ENCODE measurements at places on chromosomes 5 and 9.
A peak's percentile ranks its signal among the peaks of the same experiment; 100 is the strongest.

DNA sequence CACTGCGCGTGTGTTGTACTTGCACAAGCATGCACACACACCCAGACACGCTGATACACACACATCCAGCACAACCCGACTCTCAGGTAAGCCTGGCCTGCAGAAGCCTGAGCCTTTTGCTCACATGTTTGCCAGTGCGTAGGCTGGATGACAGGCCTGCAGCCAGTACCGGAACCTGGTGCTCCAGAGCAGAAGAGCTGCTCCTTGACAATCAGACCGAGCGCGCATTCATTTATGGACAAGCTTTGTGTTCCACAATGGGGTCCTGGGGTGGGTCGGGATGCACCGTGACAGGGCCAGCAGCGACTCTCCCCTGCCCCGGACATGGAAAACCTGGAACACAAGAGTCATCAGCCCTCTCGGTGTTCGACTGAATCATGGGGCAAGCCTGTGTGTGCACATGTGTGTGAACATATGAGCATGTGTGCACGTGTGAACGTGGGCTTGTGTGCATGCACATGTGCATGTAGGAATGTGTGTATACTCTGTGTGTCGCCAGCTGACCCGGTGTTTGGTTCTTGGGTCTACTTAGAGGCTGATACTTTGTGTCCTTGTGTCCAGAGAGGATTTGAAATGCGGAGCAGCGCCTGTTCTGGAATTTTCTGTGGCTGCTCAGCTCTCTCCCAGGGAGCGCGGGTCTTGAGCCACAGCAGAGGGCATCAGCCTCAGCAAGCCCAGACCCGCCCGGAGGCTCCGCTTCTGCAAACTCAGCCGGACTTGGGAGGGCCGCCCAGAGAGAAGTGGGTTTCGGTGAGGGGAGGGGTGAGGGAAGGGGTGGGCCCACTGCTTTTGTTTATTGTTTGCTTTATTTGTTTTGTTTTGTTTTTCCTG lies 32.2 kb downstream of the IRX4 start:
- DNase-seq: no peak

DNA sequence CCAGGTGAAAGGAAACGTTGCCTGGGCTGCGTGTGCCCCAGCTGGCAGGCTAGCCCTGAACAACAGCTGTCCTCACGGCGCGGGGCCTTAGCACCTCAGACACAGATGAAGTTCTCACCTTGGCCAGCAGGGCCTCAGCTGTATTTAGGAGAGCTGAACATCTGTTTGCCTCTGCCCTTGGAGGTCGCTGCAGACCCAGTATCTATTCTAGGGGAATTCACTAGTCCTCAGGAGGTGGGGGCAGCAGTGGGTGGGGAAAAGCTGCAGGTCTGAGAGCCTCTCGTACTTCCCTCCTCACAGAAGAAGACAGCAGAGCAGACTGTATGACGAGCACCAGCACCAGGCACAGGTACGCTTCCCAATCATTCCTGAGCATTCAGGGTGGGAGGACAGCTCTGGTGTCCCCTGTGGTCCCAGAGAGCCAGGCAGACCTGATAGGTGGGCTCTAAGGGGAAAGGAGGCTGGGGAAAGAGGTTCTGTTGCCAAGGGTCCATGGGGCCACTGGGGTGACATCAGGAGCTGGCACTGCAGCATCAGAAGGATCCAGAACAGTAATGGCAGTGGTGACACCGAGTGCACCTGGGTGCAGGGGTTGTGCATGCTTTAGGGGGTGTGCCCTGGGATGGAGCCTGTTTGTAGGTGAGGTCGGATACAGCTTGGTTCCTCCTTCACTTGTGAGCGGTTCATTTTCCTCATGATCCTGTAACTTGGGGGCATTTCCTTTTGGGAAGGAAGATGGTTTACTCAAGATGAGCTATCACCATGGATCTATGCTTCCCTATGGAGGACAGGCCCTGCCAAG lies 13.8 kb downstream of the CD74 start:
- no peak for DNase-seq

DNA sequence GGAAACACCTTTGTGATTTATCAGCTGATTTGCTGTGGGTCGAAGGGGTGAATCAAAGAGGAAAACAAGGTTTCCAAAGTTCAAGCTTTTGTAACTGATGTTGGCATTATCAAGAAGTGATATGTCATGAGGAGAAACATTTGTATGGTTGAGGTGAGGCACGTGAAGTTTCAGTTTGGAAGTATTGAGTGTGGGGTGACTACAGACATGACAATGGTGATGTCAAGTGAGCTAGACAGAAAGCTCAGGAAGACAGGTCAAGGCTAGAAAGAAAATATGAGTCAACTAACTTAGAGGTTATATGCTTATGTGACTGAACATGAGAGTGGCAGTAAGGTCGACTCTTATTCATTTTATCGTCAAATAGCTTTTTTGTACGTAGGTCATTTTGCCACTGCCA lies 99.1 kb downstream of the RAB3C start:
- DNase-seq: no peak

GRCh38 chr5:64147849-64148441 lies 17.7 kb upstream of the RNF180 start:
- peak; percentile 68 for DNase-seq

DNA sequence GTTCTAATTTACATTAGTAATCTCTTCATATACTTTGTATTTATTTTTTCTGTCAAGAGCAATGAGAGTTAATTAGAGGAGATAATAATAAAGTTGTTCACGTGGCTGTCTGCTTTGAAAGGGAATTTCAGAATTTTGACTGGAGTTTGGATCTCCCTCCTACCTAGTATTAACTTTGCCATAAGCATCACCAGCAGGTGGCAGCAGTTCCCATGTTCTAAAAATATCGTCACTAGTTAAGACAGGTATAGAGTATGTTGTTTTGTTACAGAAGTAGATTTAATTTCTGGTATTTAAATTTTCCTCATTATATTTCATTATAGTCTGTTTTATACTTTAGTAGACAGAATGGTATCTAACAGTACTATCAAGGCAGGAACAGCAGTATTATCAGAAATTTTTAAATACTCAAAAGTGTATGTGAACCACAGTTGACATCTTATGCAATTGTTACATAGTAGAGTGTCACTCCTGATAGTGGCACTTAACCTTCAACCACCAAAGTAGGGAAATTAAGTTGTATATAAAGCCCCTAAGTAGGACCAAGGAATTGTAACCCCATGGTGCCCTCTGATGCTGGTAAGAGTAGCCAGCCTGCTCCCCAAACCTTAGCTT lies 20.4 kb downstream of the GNPDA1 start:
- peak; percentile 59 for DNase-seq

- DNase-seq: no peak
Observed at GRCh38 chr5:124408738-124409453, 337.5 kb downstream of the ZNF608 start.

- peak; percentile 41 for DNase-seq
Observed at GRCh38 chr9:133991964-133992779, at the start of gene VAV2. VAV2 (minus strand) TSS chr9:133992324; CDS start chr9:133992278, 46 bp downstream.

DNA sequence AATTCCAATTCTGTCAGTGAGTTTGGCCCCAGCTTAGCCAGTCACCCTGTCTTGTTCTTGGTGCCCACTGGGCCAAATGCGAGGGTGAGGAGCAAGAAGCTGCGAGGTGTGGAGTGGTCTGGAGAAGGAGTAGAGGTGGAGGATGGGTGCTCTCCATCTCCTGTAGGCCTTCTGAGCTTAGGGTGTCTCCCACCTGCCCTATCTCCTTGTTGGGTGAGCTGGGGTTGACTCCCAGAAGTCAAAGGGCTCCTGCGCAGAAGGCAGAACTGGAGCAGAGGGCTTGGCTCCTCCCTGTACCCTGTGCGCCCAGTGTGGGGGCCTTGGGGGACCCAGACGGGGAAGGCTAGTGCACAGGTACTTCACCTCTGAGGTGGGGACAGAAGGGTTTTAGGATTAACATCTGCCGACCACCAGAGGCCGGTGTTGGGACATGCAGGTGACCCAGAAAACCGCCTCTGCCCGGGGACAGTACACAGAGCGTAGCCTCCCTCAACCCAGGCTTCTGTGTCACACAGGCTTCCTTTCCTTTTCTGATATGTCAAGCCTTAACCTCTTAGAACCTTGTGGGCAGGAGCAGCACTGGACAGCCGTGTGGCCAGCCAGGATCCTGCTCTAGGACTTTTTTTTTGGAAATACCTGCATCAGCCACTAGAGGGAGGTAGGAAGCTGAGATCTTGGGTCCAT lies 16.9 kb downstream of the IL5 start:
- peak; percentile 55 for DNase-seq

DNA sequence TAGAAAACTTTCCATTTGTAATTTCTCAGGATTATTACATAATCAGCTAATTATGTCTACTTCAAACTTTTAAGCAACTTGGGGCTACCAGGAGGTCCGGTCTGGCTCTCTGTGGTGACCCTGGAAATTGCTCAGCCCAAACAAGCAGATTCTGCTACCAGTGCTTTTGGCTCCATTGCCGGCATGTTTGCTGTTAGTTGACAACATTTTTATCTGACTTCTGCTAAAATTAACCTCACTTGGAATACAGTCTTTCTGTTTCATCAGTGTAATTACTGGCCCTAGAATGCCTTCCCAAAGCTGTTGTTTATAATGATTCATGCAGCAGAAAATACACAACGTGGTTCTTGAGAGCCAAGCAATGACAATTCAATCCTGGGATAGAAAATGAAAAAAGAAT lies 38.5 kb upstream of the FAM81B start:
- DNase-seq: no peak

DNA sequence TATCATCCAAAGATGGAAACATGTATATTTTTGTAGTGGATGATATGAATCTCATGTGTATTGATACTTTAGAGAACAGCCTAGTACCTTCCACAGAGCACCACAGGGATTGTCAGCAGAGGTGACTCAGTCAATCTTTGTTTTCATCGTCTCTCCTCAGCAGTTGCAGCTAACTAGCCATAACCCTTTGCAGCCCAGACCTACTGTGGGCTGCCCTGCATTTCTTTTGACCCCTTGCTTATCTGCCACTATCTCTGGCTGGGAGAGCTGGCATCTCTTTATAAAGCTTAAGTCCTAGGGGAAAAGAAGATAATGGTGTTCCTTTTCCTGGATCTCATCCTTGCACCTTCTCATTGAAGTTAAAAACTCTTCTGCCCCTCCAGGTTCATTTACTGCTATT lies 28.7 kb downstream of the HMGCR start:
- DNase-seq: no peak

- DNase-seq: no peak
Observed at GRCh38 chr9:115285836-115286235, 167.9 kb upstream of the TNC start.

DNA sequence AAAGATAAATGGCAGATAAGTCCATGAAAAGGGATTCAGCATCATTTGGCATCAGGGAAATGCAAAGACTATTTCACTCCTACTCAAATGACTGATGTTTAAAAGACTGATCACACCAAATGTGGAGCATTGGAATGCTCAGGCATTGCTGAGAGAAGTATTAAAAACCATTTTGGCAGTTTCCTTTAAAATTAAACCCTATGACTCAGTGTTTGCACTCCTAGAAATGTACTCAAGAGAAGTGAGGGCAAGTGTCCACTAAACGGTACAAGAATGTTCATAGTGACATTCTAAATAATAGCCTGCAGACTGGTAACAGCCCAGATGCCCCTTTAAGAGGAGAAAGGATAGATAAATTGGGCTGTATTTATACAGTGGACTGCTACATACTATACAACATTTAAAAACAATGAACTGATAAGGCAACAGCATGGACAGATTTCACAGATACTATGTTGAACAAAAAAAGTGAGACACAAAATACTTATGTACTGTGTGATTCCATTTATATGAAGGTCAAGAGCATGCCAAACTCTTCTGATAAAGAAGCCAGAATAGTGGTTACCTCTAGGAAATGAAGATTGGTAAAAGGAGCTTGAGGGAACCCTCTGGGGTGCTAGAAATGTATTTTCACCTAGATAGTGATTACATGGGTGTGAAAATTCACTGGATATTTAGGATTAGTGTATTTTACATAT lies 24.6 kb downstream of the APC start:
- DNase-seq: no peak

- no peak for DNase-seq
Observed at GRCh38 chr9:136093346-136093986, 1.6 kb downstream of the NACC2 start.

DNA sequence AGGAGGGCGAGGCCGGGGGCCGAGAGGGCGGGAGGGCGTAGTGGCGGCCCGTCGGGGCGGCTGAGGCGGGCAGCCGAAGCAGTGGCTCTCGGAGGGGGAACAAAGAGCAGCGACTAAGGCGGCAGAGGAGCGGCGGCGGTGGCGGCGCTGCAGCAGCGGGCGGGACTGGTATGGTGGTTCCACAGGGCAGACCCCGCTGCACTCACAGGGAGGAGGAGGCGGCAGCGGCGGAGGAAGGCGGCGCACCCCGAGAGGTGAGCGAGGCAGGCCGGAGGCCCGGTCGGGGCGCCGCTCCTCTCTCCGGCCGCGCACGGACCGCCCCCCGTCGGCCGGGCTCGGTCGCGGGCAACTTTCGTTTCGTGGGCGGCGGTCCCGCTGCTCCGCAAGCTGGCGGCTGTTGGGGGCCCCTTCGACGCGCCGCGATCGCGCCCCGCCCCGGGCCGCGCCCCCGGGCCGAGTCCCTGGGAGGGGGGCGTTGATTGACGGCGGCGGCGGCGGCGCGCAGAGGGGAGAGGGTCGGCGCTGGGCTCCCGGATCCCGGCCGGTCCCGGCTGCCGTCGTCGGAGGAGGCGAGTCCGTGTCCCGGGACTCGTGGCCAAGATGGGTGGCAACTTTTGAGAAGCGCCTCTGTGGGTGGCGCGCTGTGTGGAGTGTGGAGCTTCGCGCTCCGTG lies 467 bp downstream of the CNOT6 start:
- DNase-seq: no peak

DNA sequence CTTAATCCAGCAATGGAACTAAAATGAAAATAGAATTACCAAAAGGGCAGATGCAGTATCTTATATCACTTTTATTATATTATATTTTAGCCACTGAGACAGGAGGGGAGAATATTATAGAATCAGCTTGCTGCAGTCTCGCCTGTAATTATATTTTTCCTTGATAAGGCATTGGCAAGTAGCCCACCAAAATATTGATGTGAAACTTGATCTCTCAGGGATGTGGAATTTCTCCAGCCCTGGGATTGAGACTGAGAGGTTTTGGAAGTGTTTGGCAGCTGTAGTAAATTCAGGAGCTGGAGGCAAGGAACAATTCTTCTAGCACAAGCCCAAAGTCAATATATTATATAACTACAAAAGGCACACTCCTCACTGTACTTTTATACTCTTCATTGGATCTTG lies 142.1 kb upstream of the ADAMTSL1 start:
- DNase-seq: no peak

- DNase-seq: no peak
Observed at GRCh38 chr5:65862384-65862783, 64.0 kb upstream of the ERBIN start.

DNA sequence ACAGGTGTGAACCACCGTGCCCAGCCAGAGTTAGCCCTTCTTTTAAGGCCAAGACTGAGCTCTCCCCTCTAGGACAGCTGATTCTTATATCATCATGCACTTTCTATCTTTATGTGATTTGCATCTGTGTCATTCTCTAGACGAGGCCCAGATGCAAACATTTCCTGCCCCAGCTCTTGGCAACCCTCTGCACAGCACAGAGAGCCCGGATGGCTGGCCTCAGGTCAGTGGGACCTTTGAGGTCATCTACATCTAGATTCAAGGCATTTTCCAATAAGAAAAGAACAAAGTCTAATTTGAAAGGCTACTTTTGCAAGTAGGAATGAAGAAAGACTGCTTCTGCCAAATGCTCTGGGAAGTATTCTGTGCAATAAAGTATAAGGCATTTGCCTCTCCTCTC lies 109.0 kb upstream of the DAB2 start:
- no peak for DNase-seq

GRCh38 chr9:99506747-99507348 lies 284.8 kb downstream of the SEC61B start:
- no peak for DNase-seq

All from kidney capillary endothelial cell (primary cell).